ENCODE measurements at places on chromosomes 2 and 18.

GRCh38 chr2:182097571-182098164, 112.0 kb downstream of the PPP1R1C start:
- DNase-seq: no peak

DNA sequence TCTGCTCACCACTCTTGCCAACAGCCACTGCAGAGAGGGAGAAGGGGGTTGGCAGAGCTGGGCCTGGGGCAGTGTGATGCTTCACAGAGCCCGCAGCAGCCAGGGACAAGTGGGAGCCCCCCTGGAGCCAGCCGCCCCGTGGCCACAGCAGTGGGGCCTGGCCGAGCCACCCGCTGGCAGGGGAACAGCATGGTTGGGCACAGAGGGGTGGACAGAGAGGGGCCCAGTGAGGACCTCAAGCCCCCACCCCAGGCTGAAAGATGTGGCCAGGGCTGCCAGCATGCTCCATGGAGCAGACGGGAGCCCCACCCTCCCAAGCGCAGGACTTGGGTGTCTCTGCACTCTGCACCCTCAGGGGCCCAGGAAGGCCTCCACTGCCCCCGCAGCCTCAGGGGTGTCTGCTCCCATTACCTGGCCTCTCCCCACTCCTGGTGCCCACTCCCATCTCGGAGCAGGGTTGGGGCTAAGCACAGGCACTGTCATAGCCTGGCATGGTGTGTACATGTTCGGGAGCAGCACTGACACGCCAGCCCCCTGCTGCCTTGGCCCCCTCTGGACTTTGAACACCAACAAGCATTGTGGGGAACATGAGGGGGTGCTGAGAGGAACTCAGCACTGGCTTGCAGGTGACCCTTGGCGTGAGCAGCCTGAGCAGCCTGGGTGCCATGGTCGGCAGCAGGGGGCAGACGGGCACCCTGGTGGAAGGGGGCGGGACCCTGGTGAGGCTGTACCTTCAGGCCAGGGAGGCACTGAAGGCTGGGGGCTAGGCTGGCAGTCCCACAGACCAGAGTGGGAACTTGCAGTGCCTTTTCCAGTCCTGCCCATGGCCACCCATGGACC, 279.6 kb upstream of the CYP26B1 start:
- DNase-seq: no peak

- DNase-seq: no peak
Observed at GRCh38 chr2:202377207-202377761, 1.2 kb downstream of the BMPR2 start.

GRCh38 chr18:35051641-35052377, 10.6 kb downstream of the MAPRE2 start:
- no peak for DNase-seq

GRCh38 chr2:134408386-134408785, 154.5 kb downstream of the MGAT5 start:
- DNase-seq: no peak

DNA sequence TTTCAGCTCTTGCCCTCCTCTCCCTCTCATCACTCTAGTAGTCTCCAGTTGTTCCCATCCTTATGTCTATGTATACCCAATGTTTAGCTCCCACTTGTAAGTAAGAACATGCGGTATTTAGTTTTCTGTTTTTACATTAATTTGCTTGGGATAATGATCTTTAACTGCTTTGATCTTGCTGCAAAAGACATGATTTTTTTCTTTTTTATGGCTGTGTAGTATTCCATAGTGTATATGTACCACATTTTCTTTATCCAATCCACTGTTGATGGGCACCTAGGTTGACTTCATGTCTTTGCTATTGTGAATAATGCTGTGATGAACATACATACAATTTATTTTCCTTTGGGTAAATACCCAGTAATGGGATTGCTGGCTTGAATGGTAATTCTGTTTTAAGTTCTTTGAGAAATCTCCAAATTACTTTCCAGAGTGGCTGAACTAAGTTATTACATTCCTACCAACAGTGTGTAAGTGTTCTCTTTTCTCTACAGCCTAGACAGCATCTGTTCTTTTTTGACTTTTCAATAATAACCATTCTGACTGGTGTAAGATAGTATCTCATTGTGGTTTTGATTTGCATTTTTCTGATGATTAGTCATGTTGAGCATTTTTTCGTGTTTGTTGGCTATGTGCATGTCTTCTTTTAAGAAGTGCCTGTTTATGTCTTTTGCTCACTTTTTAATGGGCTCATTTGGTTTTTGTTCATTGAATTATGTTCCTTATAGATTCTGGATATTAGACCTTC, 179.6 kb upstream of the SLC39A10 start:
- no peak for DNase-seq

GRCh38 chr2:8394569-8395359, 287.1 kb upstream of the ID2 start:
- DNase-seq: no peak

GRCh38 chr2:3280197-3280596, 97.4 kb downstream of the EIPR1 start:
- no peak for DNase-seq

DNA sequence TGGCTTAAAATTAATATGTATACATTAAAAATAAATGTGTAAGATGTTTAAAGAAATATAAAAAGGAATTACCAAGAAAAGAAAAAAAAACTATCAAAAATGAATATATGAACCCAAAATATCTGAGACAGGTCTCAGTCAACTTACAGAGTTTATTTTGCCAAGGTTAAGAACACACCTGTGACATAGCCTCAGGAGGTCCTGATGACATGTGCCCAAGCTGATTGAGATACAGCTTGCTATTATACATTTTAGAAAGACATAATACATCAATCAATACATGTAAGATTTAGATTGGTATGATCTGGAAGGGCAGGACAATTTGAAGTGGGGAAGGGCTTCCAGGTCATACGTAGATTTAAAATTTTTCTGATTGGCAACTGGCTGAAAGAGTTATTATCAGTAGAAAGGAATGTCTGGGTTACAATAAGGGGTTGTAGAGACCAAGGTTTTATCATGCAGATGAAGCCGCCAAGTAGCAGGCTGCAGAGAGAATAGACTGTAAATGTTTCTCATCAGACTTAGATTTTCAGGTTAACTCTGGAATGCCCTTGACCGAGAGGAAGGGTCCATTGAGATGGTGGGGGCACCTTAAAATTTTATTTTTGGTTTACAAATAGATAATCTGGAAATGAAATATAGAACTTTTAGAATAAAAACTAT, 74.7 kb downstream of the EXOC6B start:
- no peak for DNase-seq

DNA sequence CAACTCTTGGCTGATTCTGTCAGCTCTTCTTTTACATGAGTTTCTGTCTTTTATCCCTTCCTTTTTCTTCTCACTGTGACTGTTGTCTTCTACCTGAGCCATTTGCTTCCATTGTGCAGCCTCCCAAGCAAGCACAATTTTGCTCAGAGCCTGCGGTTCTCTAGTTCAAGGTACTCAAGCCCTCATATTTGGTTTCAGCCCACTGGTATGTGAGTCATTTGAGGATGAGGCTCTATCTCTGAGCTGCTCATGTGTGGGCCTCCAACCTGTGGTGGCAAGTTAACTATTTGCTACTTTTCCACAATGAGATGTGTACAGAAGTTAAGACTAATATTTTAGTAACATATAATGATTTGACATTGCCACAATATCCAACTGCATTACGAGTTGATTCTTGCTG, 183.0 kb downstream of the PHLPP1 start:
- no peak for DNase-seq

DNA sequence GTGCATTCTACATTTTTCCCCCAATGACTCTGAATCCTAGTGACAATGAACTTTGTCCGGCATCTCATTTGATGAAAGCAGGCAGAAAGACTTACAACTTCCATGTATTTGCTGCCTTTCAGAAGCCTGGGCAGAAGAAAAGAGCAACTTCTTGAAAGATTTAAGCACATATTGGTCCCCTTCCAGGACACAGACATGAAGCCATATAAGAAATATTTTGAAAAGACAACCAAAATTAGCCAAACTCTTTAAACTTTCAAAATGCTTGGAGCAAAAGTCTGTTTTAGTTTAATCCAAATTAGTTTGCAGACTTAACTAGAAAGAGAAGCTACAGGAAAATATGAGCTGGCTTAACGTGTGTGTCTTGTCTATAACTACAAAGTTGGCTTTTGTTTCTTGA, 492.5 kb downstream of the NR4A2 start:
- DNase-seq: no peak

DNA sequence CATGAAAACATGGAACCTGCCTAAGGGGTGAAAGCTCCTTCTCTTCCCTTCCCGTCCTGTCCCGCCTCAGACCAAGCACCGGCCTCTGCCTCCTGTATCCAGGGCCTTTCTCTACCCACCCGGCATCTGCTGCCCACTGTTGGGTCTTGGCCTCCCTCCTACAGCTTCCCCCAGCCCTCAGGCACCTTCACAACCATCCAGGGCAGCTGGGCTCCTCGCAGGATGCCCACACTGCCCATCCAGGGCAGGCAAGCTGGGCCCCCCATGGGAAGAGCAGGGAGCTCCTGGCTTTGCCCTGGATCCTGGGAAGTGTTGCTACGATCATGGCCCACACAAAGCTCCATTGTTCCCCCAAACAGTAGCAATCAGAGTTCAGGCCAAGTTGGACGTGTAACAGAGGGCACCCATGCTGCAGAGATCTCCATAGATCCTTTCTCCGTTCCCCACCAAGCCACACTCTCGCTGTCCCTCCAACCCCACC, 206.6 kb downstream of the NDUFA10 start:
- DNase-seq: no peak

DNA sequence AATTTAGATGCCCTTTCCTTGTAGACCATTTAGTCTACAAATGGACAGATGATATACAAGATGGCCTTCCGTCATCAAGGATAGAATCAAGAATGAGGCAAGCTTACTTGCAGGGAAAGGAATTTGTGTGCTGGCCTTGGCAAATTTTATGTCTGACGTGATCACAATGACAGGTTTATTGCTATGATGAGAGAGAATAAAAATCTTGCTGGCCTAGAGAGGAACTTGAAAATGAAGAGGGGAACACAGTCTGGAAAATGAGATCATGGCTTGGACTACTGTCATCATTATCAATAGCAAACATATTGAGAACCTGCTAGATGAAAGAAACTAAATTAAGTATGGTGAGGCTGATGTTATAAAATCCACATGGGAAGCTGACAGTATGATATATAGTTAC, 66.0 kb downstream of the CSRNP3 start:
- no peak for DNase-seq

- no peak for DNase-seq
Observed at GRCh38 chr2:144447535-144447934, 72.4 kb downstream of the ZEB2 start.

DNA sequence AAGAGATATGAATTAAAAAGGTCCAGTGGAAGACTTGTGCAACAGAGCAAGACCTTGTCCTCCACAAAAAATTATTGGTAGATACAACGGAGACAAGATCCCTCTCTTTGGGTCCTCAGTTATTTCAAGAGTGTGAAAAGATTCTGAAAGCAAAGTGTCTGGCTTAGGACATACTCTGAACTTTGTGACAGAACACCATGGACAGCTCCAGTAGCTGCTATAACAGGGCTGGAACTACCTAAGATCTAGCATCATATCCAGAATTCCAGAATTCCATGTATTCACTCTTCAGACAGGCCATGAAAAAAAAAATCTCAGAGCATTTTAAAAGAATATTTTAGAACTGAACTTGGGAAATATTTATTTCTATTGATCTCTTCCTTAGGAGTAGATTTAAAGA, 74.8 kb upstream of the ZBTB14 start:
- no peak for DNase-seq

DNA sequence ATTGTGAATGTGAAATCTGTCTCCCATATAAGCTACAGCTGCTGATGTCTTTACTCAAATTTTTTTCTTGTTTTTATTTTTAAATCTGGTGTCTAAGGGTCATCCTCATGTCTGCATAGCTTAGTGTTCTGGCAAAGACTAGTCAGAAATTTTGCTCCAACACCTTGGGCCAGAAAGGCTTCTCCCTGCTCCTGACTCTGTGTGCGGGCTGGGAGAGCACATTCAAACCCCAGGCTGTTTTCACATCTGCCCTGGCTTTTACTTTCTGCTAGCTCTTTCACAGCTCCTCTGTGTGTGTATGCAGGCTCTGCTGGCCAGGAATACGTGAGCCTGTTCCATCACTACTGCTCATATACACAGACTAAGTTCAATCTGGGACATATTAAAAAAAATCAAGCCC, 102.9 kb upstream of the RIOK3 start:
- no peak for DNase-seq

DNA sequence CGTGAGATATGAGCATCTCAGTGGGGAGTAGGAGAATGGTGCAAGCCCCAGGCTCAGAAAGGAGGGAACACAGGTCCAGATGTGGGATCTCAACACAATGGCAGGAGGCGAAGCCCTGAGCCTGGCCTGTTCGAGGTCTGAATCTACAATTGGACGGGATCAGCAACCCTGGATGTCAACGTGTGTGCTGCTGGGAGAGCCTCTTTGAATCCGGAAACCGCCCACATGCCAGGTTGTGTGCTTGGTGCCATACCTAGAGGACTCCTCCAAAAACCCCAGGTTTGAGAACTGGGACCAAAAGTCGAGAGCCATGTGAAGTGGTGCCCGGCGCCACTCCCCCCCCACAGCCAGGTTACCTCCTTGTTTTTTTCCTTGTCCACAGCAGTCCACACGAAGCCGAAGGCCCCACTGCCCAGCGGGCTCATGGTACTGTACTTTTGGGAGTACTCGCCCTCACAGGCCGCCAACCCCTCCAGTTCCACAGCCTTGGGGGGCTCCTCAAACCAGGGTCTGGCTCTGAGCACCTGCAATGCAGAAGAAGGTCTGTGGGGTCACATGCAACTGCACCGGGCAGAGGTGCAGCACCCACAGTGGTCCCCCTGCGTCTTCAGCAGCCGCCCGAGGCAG, 20.4 kb upstream of the MTERF4 start:
- DNase-seq: no peak

- no peak for DNase-seq
Observed at GRCh38 chr2:121063471-121063870, 221.5 kb downstream of the TFCP2L1 start.

DNA sequence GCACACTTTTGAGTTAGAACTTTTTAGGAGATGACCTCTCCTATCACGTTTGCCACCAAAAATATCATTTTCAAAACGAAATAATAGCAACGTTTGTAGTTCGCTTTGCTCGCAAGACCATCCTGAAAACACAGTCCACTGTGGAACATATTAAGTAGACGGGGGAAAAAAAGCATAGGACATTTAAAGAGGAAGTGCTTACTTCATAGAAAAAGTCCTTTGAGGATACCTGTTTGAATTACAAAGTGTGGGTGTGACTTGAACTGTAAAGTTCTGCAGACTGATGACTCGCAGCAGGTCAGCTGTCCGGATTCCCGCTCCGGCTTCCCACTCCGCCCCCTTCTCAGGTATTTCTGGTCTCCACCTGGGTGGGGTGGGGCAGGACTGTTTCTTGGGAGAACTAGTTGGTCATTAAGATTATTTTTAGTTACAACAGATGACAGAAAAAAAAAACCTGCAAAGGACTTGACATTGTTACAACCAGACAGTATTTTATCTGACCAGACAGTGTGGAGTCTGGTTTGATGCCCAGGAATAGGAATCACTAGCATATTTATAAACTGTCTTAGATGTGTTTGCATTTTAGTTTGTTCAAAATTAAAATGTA, 13.3 kb downstream of the CNOT11 start:
- no peak for DNase-seq

- no peak for DNase-seq
Observed at GRCh38 chr2:240797914-240798313, 22.1 kb downstream of the KIF1A start.

- no peak for DNase-seq
Observed at GRCh38 chr2:222897898-222898297, 37.1 kb downstream of the ACSL3 start.

- DNase-seq: no peak
Observed at GRCh38 chr2:99487906-99488305, 1.9 kb downstream of the REV1 start.

GRCh38 chr2:20604401-20604911, 46.4 kb downstream of the HS1BP3 start:
- DNase-seq: no peak
